ENCODE measurements at places on chromosomes 11 and 22. TPM values are rescaled to one million over a fixed set of nuclear protein-coding genes. Genes with fewer than 3 reads are reported as not detected.

GRCh38 chr11:117411736-117412135 lies 84.1 kb downstream of the CEP164 start:
- DNase-seq, result peak; percentile 74

DNA sequence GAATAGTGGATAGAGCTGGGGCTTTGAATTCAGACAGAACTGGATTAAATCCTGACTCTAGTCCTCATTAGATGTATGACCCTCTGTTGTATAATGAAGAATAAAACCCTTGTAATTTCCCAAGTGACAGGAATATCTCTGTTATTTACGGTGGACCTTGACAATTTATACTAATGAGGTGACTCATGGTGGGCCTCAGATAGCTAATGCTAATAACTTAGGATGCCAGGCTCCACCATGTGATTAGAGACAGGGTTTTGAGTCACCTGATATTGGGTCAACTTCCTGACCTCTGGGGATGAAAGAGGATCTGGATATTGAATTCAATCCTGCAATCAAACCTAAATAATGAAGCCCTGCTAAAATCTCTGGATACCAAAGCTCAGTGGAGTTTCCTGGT lies 33.6 kb downstream of the OSBP start:
- DNase-seq, result no peak

- no peak for DNase-seq
These were observed 101.2 kb downstream of the TRPC6 start for GRCh38 chr11:101482556-101483124.

DNA sequence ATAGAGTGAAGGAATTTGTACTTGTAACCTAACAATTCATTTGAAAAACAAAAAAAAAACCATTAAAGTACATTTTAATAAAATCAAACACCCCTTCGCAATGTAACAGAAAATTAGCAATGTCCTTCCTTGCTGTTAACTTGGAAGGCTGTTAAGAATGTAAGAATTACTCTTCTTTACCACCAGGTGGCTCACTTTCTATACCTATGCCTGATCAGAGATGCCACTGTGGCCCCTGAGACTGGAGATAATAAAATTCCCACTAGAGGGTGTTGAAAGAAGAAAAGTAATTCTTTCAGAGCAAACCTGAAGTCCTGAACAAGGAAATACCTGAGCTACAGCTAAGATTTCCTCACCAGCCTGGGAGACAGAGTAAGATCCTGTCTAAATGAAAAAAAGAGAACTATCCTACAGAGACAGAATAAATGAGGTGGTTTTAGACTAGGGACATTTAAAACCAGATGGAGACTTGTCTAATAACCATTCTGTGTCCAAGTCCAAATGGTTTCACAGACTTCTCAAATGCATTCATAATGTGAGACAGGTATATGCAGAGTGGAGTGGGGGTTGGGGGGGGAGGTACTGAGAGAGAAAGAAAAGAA lies 1089.3 kb downstream of the FAM181B start:
- DNase-seq, result no peak

- DNase-seq, result no peak
These were observed 8.6 kb upstream of the ARHGAP8 start for GRCh38 chr22:44743804-44744211.

DNA sequence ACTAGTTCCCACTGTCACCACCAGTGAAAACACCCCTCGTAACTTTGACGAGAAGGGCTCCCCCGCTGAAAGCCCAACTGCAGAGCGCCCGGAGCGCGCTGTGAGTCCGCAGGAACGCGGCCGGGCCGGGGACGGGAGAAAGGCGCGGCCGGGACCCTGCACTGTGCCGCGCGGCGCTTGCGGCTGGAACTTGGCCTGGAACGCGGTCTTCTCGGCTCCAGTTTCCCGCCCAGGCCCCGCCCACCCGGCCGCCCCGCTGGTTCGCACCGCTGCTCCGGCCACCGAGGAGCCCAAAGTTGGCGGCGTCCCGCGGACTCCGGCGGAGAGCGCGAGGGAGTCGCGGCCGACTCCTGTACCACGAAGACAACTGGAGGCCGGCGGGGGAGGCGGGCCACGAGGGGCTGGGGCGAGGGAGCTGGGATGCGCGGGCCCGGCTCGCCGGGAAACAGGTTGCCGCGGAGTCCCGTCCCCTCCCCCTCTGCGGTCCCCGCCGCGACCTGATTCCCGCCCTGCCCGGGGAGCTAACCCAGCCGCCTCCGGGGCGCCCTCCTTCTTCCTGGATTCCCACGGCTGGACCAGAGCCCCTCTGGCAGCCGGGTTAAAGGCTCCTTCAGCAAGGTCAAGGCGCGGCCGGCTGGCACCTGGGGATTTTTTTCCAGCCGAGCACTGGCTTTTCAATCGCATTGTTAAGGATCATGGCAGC lies 3.4 kb downstream of the TENM4 start:
- peak; percentile 90 for DNase-seq

- DNase-seq, result peak; percentile 75
These were observed 110.9 kb upstream of the PITPNB start for GRCh38 chr22:28029956-28030355.

DNA sequence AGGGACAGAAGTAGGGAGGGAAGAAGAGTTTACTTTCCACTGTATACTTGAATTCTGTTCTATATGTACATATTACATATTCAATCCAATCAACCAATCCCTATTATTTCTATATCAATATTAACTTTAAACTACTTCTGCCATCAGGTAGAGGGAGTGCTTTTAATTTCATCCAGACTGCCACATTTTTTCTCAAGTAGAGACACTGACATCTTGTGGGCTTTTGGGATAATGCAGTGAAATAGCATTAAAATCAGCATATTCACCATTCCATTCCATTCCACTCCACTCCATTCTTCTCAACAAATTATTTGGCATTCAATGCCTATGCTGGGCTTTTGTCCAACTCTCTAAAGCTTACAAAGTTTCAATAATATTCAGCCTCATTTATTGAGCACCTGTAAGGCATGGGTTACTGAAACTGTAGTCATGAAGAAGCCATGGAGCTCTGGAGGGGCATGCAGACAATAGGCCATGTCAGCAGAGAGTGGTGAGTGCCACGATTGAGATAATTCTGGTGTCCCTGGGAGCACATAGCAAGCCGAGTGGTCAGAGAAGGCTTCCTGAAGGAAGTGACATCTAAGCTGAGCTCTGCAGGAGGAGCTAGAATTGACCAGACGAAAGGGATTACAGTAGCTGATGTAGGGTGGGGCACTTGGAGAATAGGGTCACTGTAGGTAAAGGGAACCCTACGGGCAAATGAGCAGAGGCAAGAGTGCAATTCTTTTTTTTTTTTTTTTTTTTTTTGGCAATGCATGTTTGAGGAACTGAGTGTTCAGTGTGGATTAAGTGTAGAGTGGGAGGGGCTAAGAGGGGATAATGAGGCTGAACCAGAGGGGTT lies 12.8 kb upstream of the CLPB start:
- DNase-seq, result no peak

F2 gene
- total RNA-seq, result not detected

OR2AT4 gene
- not detected for total RNA-seq

SGSM1 gene
- 3.7 TPM for total RNA-seq

PRR5L gene
- 2.2 TPM for total RNA-seq

SCN3B gene
- total RNA-seq, result 5.1 TPM

MUC6 gene
- not detected for total RNA-seq

Measured in lower leg skin (tissue), 4 donors.